Caki2 (cell line): ENCODE measurements at places on chromosomes 6 and 20. TPM values are rescaled to one million over a fixed set of nuclear protein-coding genes. Genes with fewer than 3 reads are reported as not detected.

GRCh38 chr6:48563433-48563832, 452.4 kb upstream of the PTCHD4 start:
- no peak for DNase-seq

The PHACTR1 gene
- not detected in 2 replicates for total RNA-seq

The PRL gene
- total RNA-seq = not detected in 2 replicates

- DNase-seq = no peak
Observed at GRCh38 chr20:19125508-19125907, 86.9 kb upstream of the SLC24A3 start.

The FOXQ1 gene
- total RNA-seq = 13.6 and 23.2 TPM in 2 replicates
